RPMI8226 (cell line): ENCODE measurements at places on chromosomes 12 and 14.

DNA sequence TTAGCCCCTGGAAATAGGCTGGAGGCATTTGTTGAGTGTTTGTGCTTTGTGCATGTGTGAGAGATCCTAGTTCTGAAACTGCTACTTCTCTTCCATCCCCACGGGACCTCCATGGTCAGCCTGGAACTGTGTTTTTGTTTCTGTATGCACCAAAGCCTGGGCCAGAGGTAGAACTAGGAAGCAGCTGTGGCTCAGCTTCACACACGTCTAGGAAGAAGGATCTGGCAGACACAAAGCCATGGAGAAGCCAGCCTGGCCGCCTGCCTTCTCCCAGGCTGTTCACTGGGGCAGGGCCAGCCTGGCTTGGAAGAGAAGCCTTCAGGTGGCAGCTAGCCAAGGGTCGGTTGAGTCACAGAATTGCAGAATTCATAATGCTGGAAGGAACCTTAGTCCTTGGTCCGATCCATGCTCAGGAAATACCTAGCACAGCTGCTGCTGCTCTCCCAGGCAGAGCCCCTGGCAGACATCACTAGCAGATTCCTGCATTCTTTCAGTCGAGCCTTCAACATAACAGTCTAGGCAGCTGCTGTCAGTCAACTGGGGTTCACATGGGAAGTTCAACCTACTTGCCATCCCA is 27.0 kb downstream of the RIN3 start:
- no peak for DNase-seq

DNA sequence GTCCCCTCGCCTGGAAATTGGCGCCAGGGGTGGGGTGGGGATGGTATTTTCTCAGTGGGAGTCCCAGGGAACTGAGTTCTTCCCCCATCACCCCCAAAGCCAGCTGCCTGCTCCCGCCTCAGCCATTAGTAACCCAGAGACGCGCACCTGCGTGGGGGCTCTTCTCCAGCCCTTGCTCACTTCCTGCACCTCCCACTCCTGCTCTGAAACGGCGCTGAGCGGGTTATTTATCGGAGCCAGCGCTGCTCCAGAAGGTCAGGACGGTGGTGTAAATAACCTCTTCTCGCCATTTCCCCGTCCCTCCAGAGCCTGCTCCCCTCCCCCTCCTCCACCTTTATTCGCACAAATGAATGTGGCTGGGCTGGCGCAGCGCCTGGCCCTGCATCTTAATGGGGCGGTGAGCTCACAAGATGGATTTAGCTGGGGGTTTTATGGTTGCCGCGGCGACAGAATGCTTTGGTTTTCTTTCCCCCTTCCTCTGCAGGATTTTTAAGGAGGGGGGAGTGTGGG is 12.2 kb downstream of the GPR84 start:
- no peak for DNase-seq

DNA sequence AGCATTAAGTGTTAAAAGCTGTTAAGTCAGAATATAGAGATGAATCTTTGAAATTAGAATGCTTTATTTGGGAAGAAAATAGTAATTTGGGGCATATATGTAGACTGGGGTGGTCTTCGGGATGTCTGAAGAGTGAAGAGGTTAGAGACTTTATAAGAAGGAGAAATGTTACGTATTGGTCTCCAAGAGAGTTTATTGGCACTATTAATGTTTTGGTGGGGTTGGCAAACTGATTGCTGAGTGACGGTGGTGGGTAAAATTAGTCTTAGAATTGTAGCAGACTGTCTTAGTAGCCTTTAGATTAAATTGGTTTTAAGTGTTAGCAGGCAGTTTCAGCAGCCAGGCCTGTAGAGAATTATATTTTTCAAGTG is 4.9 kb upstream of the ATP23 start:
- no peak for DNase-seq

DNA sequence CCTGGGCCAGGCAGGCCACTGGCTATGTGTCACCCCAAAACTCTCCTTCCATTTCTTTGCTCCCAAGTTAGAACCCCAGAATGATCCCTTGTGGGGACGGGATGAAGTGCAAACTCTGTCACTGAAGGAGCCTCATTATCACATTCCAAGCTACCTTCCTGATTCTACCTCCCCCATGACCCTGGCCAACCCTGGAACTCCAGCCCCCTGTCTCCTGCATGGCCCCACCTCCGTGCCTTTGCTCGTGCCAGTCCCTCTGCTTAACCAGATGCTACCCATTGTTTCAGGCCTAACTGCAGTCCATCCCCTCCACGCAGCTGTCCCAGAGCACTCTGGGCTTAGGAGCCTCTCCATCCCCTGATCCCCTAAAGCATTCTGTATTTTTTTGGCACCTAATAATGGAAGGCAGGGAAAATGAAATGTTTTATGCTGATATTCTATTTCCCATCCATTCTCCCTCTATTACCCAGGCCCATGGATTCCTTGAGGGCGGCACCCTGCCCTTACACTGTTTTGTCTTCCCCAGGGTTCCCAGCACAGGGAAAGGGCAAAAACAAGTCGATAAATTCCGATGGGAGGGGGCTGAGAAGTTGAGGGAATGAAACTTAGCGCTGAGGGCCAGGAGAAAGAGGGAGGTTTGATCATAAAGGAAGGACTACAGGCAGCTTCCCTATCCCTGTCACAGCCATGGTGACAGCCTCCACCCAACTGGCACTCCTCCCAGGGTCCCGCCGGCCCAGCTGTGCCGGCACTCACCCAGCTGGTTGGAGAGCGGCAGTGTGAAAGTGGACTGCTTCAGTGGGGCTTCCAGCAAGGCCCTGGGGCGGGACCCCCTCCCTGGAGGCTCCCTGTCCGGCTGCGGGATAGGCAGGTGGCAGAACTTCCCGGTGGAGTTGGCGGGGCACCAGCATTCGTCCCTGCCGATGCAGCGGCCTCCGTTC is 58.1 kb downstream of the ISCA2 start:
- no peak for DNase-seq

DNA sequence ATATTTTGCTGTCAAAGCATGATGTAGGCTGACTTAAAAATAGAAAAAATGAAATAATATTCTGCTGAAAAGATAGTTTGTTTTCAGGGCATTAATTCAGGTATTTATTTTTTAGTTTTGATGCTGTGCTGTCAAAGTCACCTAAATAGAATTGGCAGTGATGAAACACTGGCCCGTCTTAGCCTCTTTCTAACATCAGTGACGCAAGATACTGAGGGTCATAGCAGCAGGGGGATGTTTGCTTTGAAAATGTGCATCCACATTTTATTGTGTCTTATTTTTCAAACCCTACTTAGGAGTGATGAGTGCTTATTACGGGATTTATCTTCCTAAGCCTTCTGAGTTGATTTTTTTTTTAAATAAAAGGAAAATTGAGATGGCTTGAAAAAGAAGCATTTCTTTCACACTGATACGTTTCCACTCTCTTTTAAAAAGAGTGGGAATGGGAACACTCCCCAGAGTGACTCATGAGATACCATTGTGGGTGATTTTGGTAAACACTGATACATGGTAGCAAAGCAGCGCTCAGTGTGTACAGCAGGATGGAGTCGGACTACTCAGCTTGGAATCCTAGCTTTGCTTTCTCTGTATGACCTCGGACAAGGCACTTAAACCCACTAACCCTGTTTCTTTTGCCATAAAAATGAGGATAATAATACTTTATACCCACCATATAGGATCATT is 290.8 kb downstream of the ERC1 start:
- no peak for DNase-seq

DNA sequence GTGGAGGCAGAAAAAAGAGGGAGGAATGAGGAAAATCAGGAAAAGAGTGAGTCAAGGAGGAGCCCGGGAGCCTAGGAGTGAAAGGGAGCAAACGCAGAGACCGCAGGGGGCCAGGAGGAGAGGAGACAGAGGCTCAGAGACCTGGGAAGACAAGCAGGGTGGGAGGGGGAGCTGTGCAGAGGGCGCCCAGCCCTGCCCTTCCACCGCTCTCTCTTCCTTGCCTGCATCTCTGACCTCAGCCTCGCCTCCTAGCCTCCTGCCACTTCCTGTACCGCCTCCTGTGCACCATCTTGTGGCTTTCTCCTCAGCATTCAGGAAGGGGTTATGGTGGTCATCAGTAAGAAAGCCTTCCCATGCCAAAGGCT is 1.3 kb downstream of the CLSTN3 start:
- DNase-seq, result peak; percentile 28

DNA sequence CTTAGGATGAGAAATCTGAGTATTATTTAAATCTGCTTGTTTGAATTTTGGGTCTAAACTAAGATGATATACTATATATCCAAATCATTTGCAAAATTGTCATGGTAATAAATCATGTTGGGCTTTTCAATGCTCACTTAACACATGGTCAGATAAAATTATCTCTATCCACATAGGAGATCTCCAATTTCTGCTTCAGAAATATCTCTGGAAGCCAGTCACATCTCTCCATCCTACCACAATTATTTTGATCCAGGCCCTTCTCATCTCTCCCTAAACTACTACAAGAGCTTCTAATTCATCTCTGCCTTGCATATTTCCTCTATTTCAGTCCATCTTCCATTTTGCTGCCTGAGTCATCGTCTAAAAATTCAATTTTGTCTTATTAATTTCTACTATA is 3.8 kb downstream of the DCN start:
- DNase-seq, result no peak

DNA sequence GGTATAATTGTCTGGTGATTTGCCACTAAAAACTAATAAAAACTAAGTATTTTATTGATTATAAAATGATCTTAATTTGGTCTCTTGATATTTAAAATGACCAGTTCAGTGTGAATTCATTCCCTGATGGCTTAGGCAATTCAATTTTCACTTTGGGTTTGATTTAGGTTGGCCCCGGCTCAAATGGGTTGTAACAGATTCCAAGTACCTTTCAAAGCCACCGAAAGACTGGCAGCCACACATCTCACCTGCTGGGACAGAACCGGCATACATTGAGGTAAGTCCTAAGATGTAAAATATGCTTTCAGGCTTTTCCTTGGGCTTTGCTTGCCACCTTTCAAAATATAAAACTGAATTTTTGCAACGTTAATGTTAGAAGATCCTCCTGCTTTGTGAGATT is 77.5 kb upstream of the ATF1 start:
- no peak for DNase-seq

- no peak for DNase-seq
These were observed 8.7 kb upstream of the SMUG1 start for GRCh38 chr12:54197431-54197909.

GRCh38 chr12:66164349-66164821 is 5.4 kb downstream of the TMBIM4 start:
- DNase-seq, result no peak

DNA sequence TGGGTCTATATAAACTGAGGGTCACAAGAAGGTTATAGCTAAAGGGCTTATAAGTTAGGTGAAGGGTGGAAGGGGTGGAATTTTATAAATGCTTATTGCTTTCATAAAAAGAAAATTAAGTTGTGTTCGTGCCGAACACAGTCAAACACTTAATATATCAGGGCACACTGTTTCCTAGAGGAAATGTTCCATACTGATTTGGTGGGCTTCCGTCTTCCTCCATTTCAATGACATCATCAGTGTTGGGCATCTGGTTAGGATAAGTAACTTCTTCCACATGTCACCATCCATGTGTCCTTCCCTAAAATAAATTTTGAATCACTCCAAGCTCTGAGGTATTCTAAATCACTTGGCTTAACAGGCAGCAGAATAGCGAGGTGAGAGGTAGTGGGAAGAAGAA is 466.4 kb downstream of the MED13L start:
- no peak for DNase-seq

DNA sequence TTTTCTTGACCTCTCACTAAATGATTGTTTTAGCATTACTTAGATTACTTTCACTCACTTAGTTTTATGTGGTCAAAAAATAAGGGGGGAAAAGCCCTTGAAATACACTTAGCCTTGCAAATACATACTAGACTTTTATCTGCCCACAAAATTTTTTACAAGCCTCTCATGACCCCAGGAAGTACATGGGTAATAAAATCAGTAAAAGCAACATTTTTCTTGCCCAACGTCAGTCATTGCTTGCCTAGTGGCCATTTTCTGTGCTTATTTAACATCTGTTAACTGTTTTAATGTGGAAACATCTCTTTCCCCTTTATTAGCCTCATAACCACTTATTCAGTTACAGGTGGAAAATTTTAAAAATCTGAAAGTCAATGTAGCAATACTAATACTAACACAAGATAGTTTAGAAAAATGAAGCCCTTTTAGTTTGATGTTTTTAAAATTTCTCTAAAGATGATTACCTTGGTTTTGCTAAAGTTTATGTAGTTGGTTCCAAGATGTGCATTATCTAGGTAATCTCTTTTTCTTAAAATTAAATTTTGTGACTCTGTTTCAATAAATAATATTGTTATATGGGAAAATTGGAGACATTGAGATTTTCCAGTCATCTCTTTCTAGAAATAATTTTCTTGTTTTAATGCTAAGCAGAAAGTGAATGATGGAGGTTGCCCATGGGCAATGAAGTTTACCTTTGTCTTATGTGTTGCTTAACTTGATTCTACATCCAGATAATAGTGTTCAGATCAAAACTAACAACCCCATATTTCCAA is 175.5 kb downstream of the TMTC2 start:
- no peak for DNase-seq

GRCh38 chr12:49577589-49578315 is 9.8 kb upstream of the MCRS1 start:
- DNase-seq, result no peak

DNA sequence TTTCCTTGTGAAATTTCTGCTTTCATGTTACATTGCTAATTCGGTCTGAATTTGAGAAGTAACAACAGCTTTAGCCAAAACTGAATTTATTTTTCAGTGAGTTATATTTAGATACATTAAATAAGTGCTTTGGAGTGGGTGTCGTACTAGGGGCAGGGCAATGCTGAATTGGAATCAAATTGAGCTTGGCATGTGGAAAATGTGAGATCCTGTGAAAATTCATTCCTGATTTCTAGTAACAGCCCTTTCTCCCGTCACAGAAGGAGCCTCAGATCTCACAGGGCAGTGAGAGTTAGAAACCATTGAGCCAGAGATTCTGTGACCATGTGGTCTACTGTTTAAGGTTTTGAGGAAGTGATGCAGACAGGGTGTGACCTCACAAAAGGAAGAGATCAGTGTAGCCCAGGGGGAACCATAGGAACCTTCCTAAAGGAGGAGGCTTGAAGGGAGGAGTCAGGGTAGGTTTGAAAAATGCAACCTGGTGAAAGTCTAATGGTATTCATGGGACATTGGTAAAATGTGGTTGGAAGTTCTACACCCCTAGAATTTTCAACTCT is 1136.8 kb downstream of the AACS start:
- no peak for DNase-seq

GRCh38 chr14:32985866-32986265 is 47.2 kb downstream of the NPAS3 start:
- no peak for DNase-seq
